ENCODE measurements at places on chromosomes 5 and 9. TPM values are rescaled to one million over a fixed set of nuclear protein-coding genes. Genes with fewer than 3 reads are reported as not detected.
A peak's percentile ranks its signal among the peaks of the same experiment; 100 is the strongest.

The PLCXD3 gene
- 3.5 TPM for total RNA-seq

The CDKN2B gene
- total RNA-seq, result 13.9 TPM

DNA sequence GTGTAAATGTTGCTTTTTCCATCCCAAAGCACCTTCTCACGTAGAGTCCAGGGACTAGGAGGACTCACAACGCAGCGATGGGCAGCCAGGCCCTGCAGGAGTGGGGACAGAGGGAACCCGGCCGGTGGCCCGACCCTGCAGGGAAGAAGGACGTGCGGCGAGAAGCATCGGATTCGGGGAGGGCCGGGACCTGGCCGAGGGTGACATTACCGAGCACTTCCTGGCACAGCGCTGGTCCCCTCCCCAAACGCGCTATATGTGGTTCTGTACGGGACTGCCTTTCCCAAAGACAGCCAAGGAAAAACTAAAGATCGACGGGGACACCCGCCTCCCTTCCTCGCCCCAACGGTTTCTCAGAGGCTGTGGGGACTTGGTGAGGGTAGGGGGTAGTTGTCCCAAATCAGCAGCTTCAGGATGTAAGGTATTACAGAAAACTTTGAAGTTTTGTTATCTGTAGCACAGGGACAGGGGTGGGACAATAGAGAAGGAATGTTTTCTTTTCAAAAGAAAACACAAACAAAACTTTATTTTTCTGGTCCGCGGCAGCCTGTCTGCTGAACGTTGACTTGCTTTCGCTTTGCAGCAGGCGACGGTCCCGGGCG is 887 bp upstream of the MAP3K1 start:
- DNase-seq, result peak; percentile 40

The CDC20B gene
- not detected for total RNA-seq
